Spinal cord (tissue), 10 donors: ENCODE measurements at places on chromosomes 1 and 21. TPM values are rescaled to one million over a fixed set of nuclear protein-coding genes. Genes with fewer than 3 reads are reported as not detected.

- no peak for DNase-seq
These were observed 25.1 kb upstream of the MYCL start for GRCh38 chr1:39926820-39927219.

DNA sequence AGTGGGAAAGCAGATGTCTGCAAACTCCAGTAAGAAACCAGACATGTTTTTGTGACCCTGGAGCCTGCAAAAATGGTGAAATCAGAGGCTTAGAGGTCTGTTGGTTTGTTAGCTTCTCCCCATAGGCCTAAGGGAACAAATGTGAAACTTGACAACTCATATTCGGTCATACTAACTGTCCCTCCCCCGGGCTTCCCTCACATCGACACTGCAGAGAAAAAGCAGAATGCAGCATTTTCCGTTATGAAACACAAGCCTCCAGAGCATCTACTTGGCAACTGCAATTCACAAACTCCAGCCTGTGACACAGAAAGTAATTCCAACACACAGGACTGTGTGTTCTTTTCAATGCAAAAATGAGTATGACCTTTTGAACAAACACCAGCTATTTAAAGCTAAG, 3.7 kb downstream of the KCNA2 start:
- no peak for DNase-seq

- no peak for DNase-seq
These were observed 11.7 kb downstream of the LDLRAP1 start for GRCh38 chr1:25554886-25555752.

- DNase-seq: no peak
These were observed 284.5 kb downstream of the DSCAM start for GRCh38 chr21:40562242-40563002.

The INSRR gene
- polyA plus RNA-seq: 3.4 TPM

- peak; percentile 45 for DNase-seq
These were observed 475.6 kb downstream of the LTN1 start for GRCh38 chr21:28516991-28517592.

DNA sequence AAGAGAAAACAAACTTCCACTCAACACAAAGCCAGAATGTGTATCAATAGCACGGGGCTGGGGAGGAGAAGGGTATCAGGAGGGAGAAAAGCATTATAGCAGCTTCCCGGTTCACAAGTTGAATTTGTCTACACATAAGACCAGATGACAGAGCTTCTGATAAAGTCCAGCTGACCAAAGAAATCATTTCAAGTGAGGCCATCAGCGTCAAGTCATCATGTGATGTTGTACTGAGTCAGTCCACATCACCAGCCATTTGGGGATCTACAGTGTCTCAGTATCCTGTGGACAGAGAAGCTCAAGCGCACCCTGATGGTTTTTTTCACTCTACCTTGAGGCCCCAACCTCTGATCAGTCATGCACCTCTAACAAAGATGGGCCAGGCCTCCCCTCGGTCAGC, 33.0 kb downstream of the SETD4 start:
- DNase-seq: no peak

GRCh38 chr1:38962560-38962959, 20.9 kb upstream of the RHBDL2 start:
- DNase-seq: no peak

DNA sequence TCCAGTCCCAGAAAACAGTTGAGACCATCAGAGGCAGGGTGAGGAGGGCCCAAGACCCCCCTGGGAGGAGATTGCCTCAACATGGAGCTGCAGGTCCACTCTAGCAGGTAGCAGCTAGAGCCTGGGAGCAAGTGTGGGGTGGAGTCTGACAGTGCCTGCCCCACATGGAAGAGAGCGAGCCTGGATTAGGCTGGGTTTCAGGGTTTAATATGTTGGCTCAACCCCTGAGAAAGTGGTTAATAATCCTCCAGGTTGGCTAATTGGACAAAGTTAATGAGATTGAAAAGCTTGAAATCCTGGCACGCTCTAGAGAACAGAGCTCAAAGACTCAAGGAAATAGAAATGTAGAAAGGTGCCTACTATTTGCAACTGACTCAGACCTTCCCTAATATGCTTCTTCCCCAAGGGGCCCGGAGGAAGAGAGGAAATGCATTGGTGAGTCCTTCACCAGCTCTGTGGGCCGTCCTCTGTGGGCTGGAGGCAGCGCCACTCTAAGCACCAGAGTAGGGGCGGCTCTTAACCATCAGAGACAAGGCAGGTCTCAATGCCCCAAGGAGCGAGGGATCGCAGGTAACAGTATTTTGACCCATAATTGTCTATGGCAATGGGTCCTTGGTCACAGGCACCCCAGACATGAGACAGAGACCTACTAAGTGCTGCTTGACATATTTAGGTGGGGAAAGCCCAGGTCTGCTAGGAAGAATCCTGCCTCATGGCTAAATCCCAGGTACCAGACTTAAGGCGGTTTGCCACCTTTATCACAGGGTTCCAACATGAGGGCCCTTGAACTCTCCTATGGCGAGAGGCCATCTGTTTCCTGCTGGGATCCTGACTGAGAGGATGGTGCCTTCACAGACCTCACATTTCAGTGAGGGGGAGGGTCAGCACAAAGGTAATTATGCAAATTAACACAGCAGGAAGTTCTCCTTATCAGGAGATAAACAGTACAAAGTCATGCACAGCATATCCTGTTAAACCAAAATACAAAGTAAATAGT, 33.8 kb downstream of the RSPH1 start:
- no peak for DNase-seq

GRCh38 chr1:43945674-43946235, 995 bp upstream of the IPO13 start:
- DNase-seq: no peak

- DNase-seq: no peak
These were observed 244.2 kb upstream of the HOOK1 start for GRCh38 chr1:59570524-59570923.

DNA sequence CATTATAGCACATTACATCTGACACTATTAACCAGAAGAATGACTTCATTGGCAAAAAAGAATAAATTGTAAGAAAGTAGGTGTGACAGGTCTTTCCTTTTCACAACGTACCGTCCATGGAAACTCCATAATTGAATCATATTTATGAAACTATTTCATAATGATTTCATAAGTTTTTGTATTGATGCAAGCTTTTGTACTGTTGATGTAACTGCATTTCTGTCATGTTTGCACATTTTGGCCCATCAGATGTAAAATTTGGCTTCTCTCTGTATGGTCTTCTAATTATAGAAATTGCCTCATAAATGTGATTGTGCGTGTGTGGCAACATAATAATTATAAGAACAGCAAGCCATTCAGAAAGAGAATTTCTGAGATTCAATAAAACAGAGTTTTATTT, 180.7 kb upstream of the ZNHIT6 start:
- no peak for DNase-seq

GRCh38 chr1:218669431-218669830, 324.3 kb downstream of the TGFB2 start:
- DNase-seq: no peak

DNA sequence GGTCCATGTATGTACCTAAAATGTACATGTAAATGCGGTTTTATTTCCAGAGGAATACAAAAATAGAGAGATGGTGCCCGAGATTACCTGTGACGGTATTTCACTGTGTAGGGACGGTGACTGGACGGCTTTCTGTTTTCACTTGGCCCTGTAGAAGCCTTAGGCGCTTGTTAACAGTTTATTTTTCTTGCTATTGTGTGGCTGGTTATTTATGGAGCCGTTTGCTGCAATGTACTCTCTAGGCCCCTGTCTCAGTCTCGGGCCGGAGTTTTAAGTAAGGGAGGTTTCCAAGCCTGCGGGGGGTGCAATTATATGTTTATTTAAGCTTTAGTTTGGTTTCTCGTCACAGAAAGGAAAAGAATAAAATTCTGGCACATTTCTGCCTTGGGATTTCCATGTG, 413 bp downstream of the EFCAB7 start:
- DNase-seq: no peak

GRCh38 chr1:207825409-207825695, 73.5 kb downstream of the CD46 start:
- no peak for DNase-seq

The SV2A gene
- polyA plus RNA-seq: 155 TPM

DNA sequence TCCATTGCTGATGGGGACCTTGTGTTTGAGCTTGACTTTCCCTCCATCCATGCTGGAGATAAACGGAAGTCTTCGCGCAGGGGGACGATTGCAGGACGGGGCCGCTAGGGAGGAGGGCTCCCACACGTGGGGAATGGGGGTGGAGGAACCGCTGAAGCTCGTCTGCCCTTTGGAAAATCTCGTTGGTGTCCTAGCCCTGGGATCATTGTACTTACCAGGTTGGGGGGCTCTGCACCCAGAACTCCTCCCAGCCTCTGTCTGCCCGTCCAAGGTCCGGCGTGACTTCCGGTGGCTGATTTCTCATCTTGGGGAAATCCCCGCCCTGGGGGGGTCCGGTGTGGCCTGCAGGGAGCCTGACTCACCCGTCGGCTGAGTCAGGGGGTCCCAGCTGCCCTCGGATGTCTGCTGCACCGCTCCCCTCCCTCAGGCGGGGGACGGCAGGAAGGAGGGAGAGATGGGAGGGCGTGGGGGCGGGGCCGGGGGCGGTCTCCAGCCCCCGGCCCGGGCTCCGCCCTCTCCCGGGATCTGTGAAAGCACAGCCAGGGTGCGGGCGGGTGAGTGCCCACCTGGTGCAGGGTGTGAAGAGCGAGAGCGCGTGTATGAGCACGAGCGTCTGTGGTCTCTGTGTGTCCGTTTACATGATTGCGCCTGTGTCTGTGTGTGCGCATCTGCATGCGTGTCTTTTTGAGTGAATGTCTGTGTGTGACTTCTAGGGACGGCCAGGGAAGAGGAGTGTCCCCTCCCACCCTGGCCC, 35.8 kb downstream of the PIK3CD start:
- peak; percentile 74 for DNase-seq

The CELSR2 gene
- polyA plus RNA-seq: 77.3 TPM

The PIK3CD gene
- polyA plus RNA-seq: 9.2 TPM

DNA sequence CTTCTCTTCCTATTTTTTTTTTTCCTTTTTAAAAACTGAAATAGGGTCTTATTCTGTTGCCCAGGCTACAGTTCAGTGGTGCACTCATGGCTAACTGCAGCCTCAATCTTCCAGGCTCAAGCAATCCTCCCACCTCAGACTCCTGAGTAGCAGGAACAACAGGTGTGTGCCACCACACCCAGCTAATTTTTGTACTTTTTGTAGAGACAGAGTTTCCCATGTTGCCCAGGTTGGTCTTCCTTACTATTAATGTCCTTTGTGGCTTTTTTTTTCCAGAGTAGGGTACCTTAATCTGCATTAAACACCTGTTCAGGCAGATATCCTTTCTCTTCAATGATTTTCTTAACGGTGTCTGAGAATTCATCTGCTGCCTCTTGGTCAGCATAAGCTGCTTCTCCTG, 4.3 kb upstream of the KTI12 start:
- DNase-seq: no peak

GRCh38 chr21:40235528-40235927, 368.3 kb downstream of the PCP4 start:
- DNase-seq: no peak

GRCh38 chr21:45147473-45148315, 73.3 kb downstream of the ADARB1 start:
- DNase-seq: no peak

- DNase-seq: peak; percentile 22
These were observed 77.1 kb upstream of the SCCPDH start for GRCh38 chr1:246647113-246647512.

The PAQR7 gene
- 15.2 TPM for polyA plus RNA-seq

- no peak for DNase-seq
These were observed 14.3 kb upstream of the ADAM30 start for GRCh38 chr1:119910618-119911017.

The TTC22 gene
- 2.0 TPM for polyA plus RNA-seq

DNA sequence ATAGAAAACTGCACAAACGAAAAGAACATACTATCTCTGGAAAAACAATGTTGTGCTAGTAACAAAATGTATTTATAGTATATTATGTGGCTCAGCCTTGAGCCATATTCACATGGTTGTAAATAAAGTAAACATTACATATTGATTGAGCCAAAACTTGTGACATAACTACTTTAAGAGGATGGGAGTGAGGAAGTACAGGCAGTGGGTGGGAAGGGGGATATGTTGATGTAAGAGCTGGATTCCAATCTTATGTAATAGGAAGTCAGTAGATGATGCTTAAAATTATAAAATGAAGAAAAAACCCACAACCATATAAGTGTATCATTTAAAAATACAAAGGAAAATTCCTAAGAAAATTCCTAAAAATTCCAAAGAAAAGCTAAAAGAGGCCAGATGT, 42.7 kb downstream of the RHOU start:
- DNase-seq: no peak

The RIMS3 gene
- 38.5 TPM for polyA plus RNA-seq

The SLAMF6 gene
- polyA plus RNA-seq: 0.14 TPM

DNA sequence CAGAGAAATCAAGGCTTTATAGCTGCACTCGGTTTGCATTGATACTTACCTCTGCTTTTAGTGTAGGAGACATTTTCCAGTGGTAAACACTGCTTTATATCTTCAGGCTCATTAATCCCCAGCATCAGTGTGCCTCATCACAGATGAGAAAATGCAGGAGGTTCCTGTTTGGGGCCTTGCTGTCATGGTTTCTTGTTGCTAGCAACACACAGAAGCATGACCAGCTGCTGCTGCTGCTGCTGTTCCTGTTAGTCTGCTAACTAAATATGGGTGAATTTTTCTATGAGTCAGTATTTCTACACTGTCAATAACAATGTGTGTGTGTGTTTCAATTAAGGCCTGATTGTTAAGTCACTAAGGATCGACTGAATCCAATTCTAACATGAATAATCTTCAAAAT, 85.8 kb upstream of the RGS1 start:
- DNase-seq: peak; percentile 86

DNA sequence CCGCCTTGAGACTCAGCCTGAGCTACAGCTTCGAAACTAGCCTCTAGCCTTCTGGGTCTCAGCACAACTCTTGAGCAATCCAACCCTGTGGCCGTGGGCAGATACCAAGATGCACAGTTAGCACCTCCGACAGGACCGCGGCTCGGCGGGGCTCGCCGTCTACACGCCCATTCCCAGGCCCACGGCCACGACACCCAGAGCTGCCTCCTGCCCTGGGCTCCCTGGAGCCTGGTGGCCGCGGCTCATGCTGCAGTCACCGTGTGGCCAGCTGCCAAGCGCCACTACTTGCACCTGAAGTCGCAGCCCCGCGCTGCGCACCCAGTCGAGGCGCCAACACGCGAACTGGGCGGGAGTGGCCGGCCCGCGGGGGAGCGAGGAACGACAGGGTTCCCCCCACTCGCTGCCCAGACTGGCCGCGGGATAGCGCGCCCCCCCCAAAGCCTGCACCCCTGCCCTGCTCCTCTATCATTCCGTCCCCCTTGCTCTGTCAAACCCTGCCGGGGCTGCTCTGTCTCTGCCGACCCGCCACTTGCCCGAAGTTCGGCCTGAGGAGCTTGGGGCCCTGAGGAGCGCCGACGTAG, 729 bp upstream of the CDCA8 start:
- no peak for DNase-seq

GRCh38 chr1:223665592-223666312, at the start of gene CAPN8:
CAPN8 (minus strand) TSS chr1:223665701; CDS start chr1:223665646, 55 bp downstream.
- no peak for DNase-seq
